ENCODE measurements at places on chromosomes 12 and 14.

- DNase-seq: no peak
These were observed 44.6 kb downstream of the MSRB3 start for GRCh38 chr12:65323070-65323469.

DNA sequence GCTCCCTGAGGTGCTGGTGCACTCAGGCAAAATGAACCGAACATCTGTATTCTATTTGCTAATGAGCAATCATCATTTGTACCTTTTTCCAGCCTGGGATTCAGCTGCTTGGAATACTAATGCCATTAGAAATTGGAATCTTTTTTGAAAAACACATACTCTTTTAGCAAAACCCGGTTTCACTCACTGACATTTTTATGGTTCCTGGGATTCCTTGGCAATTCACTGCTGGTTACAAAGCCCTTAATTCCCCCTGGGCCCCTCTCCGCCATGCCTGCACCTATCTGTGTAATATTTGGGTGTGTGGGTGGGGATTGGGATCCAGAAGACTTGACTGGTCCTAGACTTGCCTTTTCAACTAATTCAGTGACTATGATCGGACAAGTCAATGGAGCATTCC, 199.1 kb downstream of the FOXN3 start:
- DNase-seq: no peak

DNA sequence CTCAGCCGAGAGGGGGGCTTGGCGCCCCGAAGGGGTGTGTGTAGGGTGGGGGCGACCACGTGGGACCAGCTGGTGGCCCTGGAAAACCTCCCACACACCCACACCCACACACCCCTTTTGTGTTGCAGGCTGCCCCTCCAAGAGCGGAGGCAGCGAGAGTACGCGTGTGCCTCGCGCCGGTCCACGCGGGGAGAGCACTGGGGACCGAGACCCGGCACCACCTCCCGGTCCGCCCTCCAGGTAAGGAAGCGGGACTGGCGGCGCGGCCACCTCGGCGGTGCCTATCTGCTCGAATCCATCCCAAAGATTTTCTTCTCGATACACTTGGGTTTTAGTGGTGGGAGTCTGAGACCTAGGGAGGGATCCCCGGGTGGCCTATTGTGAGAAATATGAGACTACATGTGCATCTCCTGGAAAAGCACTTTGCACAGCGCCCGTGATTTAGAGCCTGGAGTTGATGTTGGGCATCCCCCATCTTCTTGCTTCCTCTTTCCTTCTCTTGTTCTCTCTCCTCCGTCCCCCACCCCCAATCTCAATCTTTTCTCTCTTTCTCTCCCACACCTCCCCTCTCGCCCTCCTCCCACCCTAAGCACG, 393 bp downstream of the SYT1 start:
- DNase-seq: peak; percentile 12

DNA sequence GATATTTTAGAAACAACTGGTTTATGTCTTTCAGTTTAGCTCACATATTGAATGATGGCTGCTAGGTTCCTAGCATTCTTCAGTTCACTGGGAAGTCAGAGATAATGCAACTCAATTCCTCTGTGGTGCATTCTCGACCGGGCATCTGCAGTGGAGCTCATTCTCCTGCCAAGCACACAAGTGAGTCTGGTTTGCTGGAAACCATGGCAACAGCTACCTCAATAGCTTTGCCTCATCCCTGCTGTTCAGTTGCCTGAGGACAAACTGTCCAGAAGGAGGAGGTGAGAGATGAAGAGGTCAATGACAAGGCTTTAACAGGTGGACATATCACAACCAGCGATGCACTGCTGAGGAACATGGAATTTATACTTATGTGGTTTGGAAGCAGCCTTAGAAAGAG, 816.9 kb downstream of the AACS start:
- DNase-seq: no peak

DNA sequence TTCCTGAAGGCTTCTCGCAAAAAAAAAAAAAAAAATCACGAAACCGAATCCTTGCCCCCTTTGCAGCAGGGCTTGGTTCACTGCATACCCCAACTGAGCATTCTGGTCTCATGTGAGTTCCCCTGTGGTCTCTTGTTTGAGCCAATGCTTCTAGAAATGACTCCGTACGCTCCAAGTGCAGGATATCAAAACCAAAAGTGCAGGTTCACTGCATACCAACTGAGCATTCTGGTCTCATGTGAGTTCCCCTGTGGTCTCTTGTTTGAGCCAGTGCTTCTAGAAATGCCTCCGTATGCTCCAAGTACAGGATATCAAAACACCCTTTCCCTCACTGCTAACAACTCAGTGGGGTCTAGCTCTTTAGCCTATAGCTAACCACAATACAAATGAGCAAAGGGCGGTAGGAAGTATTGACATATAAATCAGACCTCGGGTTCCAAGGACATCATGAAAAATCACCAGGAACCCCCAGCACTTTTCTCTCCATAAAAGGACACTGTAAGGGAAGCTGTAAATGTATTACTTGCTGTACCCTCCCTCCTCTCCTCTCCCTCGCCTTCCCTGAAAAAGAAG, 206.3 kb upstream of the NOS1 start:
- no peak for DNase-seq

- DNase-seq: no peak
These were observed 19.8 kb downstream of the ISM2 start for GRCh38 chr14:77478796-77479195.

DNA sequence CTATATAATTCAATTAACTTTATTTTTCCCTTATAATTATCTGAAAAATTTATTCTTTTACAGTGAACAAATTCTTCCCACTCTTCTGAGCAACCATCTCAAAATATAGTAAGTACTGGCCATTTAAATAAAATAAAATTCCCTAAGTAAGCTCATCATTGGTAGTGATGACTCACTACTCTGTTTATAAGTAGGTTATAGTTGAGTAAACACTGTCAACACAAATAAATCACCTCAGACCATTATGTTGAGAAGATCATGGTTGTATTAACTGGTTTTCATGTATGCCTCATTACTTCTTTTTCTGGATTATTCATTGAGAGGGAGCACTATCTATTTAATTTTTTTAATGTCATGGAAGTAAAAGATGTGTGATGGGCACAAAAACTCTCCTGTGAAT, 220.5 kb downstream of the SEC23A start:
- no peak for DNase-seq

DNA sequence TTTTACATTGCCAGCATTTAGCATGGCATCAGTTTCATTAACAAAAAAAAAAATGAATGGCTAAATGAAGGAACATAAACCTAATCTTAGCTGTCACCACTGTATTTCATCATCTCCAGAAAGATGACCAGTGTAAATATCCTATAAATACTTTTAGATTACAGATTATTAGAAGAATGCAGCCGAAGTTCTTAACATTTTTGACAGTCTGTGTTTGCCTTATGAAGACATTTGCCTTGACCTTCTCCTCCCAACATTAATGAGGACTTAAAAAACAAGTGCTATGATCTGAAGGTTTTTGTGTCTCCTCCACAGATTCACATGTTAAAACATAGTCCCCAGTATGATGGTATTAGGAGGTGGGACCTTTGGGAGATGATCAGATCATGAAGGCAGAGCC, 253.0 kb downstream of the SNAPC1 start:
- no peak for DNase-seq

DNA sequence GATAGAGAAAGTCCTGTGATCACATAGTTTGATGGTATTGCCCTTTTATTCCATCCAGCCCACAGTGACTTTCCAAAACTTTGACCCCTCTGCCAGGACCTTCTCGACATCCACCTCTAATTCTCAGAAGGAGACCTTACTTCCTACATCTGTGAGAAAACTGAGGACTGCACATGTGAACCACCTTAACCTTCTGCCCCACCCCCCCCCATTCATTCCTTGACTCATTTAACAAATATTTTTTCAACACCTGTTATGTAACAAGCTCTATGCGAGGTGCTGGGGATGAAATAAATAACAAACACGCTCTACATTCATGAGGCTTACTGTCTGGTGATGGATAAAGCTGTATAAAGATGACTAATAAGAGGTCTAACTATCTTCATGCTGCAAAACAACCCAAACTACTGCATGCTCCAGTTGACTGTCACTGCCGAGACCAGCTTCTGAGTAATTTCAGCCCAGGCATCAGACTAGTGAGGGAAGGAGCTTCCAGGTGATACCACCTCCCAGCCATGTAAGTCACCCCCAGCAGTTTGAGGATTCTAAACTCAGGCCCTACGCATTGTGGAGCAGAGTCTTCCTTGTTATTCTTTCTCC, 1.9 kb upstream of the HAL start:
- no peak for DNase-seq

DNA sequence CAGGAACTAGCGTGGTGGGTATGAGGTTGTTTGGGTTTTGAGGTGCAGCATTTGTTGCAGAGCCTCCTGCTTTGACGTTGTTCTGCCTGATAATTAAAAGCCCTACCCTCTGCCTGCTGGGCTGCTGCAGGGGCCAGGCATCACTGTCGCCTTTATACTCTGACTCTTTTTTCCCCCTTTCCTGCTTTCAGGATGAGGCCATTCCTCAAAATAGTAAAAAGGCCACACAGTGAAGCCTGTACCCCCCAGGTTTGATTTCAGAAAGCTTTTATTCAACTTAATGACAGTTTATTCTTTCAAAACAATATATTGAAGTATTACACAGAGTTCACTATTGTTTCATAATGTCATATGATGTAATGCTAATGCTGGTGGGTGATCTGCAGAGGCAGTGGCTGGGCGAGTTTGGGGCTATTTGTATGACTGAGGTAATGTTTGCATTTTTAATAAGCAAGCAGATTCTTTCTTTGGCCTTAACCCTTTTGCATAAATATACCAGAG, 9.1 kb downstream of the BORCS5 start:
- no peak for DNase-seq

- no peak for DNase-seq
These were observed 10.0 kb downstream of the SLC6A13 start for GRCh38 chr12:252636-253035.

DNA sequence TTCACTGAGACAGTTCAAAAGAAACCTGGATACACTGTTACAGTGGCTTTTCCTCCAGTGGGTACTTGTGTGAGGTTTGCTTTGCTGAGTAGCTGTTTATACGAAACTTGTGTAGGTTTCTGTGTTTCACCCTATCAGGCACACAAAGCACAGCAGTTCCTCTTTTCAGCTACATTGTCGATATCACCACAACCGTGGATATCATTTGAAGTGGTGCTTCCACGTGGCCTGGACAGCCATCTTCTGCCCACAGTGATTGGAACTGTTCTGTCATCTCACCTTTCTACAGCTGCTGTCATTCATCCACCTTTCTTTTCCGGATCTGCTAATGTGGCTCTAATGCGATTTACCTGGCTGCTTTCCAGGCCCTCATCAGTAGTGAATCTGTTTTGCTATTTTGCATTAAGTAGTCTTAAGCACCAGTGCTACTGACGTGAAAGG, 368.8 kb downstream of the SYT1 start:
- DNase-seq: no peak

DNA sequence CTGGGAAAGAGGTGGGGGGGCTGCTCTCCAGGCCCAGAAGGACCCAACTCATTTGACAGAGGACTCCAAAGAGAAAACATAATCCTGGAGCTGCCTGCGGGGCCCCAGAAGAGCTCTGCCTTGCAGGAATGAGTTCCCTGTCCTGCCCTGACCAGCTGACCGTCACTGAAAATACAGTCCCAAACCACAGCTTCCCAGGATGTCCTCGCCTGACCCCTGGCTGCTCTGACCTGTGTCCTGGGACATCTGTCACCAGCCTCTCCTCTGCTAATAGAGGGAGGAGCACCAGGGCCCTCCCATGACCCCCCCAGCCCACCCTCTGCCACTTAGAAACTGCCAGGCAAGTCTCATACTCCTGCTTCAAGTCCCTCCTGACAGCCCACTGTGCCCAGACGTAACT, 9.8 kb downstream of the FIGNL2 start:
- no peak for DNase-seq

GRCh38 chr12:52032804-52033445, 18.3 kb upstream of the NR4A1 start:
- DNase-seq: peak; percentile 99

- no peak for DNase-seq
These were observed 815 bp upstream of the RIPK3 start for GRCh38 chr14:24340606-24341005.

DNA sequence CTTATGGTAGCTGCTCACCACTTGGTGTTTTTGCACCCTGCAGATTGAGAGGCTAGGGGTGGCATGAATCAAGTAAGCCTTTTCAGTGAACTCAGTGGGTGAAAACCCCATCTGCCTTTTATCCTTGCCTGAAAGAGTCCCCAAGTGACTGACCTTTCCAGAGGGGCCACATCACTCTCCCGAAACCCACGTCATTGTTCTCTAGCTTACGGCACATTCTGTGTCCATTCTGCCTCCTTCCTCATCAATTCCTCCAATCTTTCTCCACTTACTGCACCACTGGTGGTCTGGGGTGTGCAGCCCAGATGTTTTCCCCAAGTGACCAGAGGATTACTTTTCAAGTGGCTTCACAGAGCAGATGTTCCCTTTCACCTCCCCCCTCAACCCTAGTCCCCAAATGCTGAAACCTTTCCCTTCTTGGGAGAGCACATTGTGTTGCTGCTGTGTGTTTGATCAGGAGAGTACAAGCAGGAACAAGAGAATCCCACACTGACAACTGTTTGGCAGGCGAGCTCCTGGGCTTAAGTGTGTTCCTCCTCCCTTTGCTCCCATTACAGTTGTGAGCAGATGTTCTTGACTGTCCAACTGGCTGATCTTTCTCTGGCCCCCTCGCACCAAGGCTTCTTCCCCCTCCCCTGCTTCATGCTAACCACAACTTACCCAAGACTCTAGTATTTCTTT, 138.0 kb upstream of the IGF1 start:
- DNase-seq: peak; percentile 83

DNA sequence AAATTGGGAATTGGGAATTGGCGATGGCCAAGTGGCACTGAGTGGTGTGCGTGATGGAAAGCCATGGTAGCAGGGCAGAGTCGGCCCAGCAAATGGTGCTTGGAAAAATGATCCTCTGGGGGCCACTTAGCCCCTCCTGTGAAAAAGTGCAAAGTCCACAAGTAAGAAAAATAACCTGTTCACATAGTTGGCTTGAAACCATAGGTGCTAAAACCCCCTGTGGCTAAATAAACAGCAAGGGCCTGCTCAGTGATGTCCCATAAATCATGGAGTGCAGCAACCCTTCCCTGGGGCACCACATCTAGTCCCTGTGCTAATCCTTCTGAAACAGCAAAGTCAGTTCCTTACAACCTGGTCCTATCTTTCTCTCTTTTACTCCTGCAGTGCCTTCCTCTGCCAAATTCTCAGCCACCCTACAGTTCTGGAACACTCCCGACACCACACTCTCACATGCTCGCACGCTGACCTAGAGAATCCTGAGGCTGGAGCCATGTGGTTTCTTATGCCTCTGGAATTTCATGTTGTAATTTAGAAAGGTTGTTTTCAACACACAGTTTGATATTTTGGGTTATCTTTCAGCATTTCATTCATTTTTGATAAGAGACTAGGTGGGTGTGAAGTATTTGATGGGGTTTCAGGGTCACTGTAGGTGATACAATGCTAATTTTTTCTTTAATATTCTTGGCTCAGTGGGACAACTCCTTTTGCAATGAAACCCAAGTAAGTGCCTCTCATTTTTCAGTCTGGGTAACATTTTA, 123.6 kb downstream of the SMOC1 start:
- no peak for DNase-seq

- peak; percentile 66 for DNase-seq
These were observed 3.0 kb upstream of the IFI27L2 start for GRCh38 chr14:94132285-94132887.

- no peak for DNase-seq
These were observed 21.9 kb upstream of the ADIPOR2 start for GRCh38 chr12:1668833-1669543.

- DNase-seq: no peak
These were observed 32.6 kb downstream of the SIX4 start for GRCh38 chr14:60691383-60692113.

- no peak for DNase-seq
These were observed 3.1 kb downstream of the SINHCAF start for GRCh38 chr12:31322801-31323207.

GRCh38 chr12:46548605-46549071, 176.1 kb upstream of the SLC38A2 start:
- no peak for DNase-seq
